ENCODE measurements at places on chromosomes 7 and 10.

GRCh38 chr10:113303544-113304146, 249.2 kb upstream of the HABP2 start:
- H3K4me1 ChIP-seq = peaks cover 3% of the 10 kb centered on the region
- DNase-seq = peak; percentile 39
- H3K4me3 ChIP-seq = no peak overlapping the region
- H3K27ac ChIP-seq = no peak overlapping the region
- no peaks in the 10 kb centered on the region for H3K36me3 ChIP-seq
- no peaks in the 10 kb centered on the region for H3K27me3 ChIP-seq

- H3K36me3 ChIP-seq = no peaks in the 10 kb centered on the region
- H3K4me3 ChIP-seq = no peak overlapping the region
- DNase-seq = no peak
- H3K27me3 ChIP-seq = no peaks in the 10 kb centered on the region
- no peak overlapping the region for H3K27ac ChIP-seq
- H3K4me1 ChIP-seq = no peaks in the 10 kb centered on the region
Measured at GRCh38 chr7:55513868-55514267, 58.4 kb downstream of the VOPP1 start.

- H3K4me1 ChIP-seq = peaks cover 6% of the 10 kb centered on the region
- H3K4me3 ChIP-seq = no peak overlapping the region
- H3K36me3 ChIP-seq = no peaks in the 10 kb centered on the region
- no peak overlapping the region for H3K27ac ChIP-seq
- H3K27me3 ChIP-seq = no peaks in the 10 kb centered on the region
- DNase-seq = no peak
Measured at GRCh38 chr7:13021566-13022300, 334.3 kb downstream of the ARL4A start.

DNA sequence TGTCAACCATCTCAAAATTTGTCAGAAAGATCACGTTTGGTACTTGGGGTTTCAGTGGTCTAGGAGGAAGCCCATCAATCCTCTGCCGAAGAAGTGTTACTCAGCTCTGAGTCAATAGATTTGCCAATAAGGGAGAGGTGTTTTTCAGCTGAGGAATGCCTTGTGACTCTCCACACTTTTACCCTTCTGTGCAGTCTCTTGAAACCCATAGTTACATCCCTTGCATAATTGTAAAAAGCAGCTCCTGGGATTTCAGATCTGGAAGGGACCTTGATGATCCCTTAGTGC, 47.5 kb downstream of the INSYN2A start:
- H3K27me3 ChIP-seq = no peaks in the 10 kb centered on the region
- no peak overlapping the region for H3K27ac ChIP-seq
- no peak overlapping the region for H3K4me3 ChIP-seq
- DNase-seq = no peak
- H3K36me3 ChIP-seq = no peaks in the 10 kb centered on the region
- no peaks in the 10 kb centered on the region for H3K4me1 ChIP-seq

GRCh38 chr7:90298145-90299038, 22.7 kb downstream of the FAM237B start:
- no peak overlapping the region for H3K27ac ChIP-seq
- H3K36me3 ChIP-seq = no peaks in the 10 kb centered on the region

DNA sequence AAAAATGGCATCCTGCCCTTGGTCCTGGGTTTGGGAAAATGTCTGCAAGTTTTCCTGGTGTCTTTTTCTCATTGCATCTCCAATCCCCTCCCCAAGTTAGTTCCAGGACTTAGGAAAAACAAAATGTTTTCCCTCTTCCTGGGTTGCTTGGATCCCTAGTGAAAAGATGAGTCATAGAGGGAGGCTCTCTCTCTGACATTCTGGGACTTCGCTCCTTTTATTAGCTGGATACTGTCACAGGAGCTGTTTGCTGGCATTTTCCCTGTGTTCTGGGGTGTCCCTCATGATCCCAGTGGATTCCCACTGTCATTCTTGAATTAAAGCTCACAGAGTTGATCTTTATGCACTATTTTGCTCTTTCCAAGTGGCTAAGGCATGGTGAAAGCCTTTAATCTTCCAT, 316.4 kb upstream of the MBL2 start:
- H3K4me1 ChIP-seq = no peaks in the 10 kb centered on the region
- DNase-seq = peak; percentile 32

- no peak overlapping the region for H3K4me3 ChIP-seq
- H3K36me3 ChIP-seq = no peaks in the 10 kb centered on the region
- DNase-seq = no peak
- H3K27me3 ChIP-seq = no peaks in the 10 kb centered on the region
- no peak overlapping the region for H3K27ac ChIP-seq
Measured at GRCh38 chr10:73086816-73087215, 9.8 kb downstream of the P4HA1 start.

DNA sequence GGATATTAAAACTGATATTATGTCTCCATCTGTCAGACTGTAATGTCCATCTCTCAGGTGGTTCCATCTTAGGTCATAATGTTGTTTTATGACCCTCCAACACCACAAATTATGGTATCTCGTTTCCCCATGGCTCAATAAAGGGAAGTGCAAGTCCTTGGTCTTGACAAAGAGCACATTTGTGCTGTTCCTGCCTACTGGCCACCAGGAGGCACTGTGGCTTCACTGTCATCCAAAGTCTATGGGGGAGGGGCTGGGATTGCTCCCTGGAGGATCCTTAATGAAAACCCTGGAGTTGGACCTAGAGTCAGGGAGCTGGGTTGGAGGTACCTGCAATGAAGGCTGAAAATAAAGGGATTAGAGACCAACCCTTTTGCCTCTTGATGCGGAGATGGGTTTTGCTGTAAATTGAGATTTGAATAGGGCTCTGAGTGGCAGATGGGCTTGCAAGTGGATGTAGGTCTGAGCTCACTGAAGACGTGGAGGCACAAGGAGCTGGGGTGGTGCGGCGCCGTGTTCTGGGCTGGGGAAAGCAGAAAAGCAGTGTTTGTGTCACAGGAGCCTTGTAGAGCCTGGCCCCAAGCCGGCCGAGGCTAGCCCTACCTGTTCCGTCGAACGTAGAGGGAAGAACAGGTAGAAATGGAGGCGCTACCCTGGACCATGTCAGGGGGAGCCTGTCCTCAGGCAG, 180.5 kb upstream of the PRSS58 start:
- H3K27me3 ChIP-seq = no peaks in the 10 kb centered on the region
- H3K36me3 ChIP-seq = no peaks in the 10 kb centered on the region
- DNase-seq = peak; percentile 34

DNA sequence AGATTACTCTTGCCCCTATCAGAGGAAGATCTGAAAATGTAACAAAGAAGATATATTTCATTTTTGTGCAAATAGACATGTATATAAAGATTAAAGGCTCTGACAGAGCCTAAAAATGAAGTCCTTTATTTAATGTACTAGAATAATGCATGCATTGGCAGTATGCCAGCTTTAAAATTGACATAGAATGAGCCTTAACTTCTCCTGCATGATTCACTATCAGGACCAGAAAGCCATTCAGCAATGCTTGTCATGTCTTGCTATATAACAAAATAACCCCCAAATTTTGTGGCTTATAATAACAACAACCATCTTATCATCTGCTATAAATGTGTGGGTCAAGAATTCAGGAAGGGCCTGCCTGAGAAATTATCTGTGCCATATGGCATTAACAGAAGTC, 411.9 kb downstream of the GRM8 start:
- H3K27ac ChIP-seq = no peak overlapping the region
- no peak overlapping the region for H3K4me3 ChIP-seq

- DNase-seq = no peak
- no peak overlapping the region for H3K4me3 ChIP-seq
- no peaks in the 10 kb centered on the region for H3K4me1 ChIP-seq
- H3K27ac ChIP-seq = no peak overlapping the region
Measured at GRCh38 chr7:29161231-29161630, 14.9 kb upstream of the CPVL start.

DNA sequence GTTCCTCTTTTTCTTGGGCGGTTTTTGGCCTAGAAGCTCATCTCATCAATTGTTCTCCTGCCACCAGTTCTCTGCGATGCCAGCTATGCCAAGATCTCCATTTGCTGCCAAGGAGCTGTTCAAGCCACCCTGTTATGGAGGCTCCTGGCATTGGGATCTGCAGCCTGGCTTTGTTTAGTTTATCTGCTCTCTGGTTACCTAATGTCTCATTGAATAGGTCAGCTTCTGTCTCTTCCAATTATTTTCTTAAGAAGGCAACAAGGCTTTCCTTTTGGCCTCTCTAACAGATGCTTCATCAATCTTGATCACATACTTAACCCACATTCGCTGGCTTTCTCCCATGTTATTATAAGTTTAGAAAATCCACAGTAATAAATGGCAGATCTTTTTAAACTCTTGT, 20.6 kb upstream of the SDK1 start:
- H3K4me1 ChIP-seq = no peaks in the 10 kb centered on the region
- no peak for DNase-seq
- no peak overlapping the region for H3K27ac ChIP-seq
- no peak overlapping the region for H3K4me3 ChIP-seq
- H3K27me3 ChIP-seq = no peaks in the 10 kb centered on the region
- H3K36me3 ChIP-seq = no peaks in the 10 kb centered on the region

GRCh38 chr10:34235164-34235832, 579.8 kb downstream of the PARD3 start:
- H3K4me3 ChIP-seq = no peak overlapping the region
- no peak overlapping the region for H3K27ac ChIP-seq
- H3K4me1 ChIP-seq = no peaks in the 10 kb centered on the region
- no peaks in the 10 kb centered on the region for H3K36me3 ChIP-seq
- DNase-seq = no peak

DNA sequence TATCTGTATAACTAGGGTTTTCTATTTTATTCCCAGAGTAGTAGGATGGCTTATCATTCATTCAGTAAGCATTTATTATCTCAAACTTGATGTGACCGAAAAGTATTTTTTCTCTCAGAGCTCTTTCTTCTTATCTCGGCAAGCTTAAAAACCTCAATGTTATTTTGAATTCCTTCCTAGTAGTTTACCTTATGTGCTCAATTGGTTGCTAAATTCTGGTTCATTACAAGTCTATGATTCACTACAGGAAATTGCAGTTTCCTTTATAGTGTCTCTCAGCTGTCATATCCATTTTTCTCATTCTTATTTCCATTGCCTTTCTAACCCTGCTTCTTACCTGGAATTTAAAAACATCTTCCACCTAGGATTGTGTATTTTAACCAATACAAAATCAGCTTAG, 12.6 kb upstream of the ICA1 start:
- no peaks in the 10 kb centered on the region for H3K27me3 ChIP-seq
- H3K36me3 ChIP-seq = no peaks in the 10 kb centered on the region
- no peak overlapping the region for H3K4me3 ChIP-seq
- no peaks in the 10 kb centered on the region for H3K4me1 ChIP-seq
- DNase-seq = no peak

- H3K4me3 ChIP-seq = no peak overlapping the region
- no peak for DNase-seq
- no peaks in the 10 kb centered on the region for H3K4me1 ChIP-seq
Measured at GRCh38 chr7:80711531-80711930, 73.1 kb downstream of the CD36 start.

- no peaks in the 10 kb centered on the region for H3K36me3 ChIP-seq
- H3K4me3 ChIP-seq = no peak overlapping the region
- no peak overlapping the region for H3K27ac ChIP-seq
- no peak for DNase-seq
Measured at GRCh38 chr10:1272079-1272776, 216.0 kb downstream of the WDR37 start.

DNA sequence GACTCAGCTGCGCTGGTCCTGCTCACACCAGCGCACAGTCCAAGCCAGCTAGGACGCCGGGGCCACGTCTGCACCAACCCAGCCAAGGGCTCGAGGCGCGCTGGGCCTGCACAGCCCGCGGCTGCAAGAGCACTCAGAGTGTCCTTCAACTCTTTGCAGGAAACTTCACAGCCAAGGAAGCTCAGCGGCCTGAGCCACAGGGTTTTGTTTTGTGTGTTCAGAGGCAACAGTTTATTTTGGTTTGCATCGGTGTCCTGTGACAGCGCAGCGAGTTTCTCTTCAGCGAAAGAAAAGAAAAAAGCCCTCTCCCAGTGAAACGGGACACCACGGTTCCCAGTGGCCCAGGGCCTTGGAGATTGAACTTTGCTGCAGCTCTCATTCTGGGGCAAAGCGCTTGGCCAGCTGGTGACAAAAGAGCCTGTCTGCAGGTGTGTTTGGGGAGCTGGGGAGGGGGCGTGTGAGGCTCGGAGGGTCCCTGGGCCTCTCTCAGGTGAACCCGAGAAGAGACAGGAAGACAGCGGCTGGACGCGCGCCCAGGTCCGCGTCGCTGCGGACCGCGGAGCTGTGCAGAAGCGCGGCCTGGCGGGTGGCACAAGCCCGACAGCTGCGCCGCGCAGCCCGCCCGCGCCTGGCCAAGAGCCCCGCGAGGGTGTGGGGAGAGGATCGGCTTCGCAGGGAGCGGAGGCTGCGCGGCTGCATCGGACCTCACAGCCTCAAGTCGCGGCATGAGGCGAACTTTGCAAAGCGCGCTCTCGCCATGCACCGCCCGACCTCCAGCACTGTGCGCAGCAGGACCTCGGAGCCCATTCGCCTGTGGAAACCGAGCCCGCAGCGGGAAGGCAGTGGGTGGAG, 922 bp downstream of the CXCL12 start:
- H3K4me1 ChIP-seq = peaks cover 16% of the 10 kb centered on the region
- peak; percentile 42 for DNase-seq
- H3K27ac ChIP-seq = peak overlapping the region; percentile 50
- H3K4me3 ChIP-seq = peak overlapping the region; percentile 49
- H3K27me3 ChIP-seq = peaks cover 50% of the 10 kb centered on the region
- H3K36me3 ChIP-seq = no peaks in the 10 kb centered on the region

GRCh38 chr10:85280014-85280413, 951.6 kb downstream of the CCSER2 start:
- peaks cover 16% of the 10 kb centered on the region for H3K4me1 ChIP-seq
- H3K27me3 ChIP-seq = no peaks in the 10 kb centered on the region
- no peak overlapping the region for H3K4me3 ChIP-seq

- no peaks in the 10 kb centered on the region for H3K36me3 ChIP-seq
- no peak overlapping the region for H3K4me3 ChIP-seq
- no peak overlapping the region for H3K27ac ChIP-seq
- H3K27me3 ChIP-seq = no peaks in the 10 kb centered on the region
- no peak for DNase-seq
Measured at GRCh38 chr10:53786236-53786900, 1013.8 kb upstream of the MBL2 start.

Data from hepatocyte (in vitro differentiated cells).